ENCODE measurements at places on chromosomes 1 and 21.

DNA sequence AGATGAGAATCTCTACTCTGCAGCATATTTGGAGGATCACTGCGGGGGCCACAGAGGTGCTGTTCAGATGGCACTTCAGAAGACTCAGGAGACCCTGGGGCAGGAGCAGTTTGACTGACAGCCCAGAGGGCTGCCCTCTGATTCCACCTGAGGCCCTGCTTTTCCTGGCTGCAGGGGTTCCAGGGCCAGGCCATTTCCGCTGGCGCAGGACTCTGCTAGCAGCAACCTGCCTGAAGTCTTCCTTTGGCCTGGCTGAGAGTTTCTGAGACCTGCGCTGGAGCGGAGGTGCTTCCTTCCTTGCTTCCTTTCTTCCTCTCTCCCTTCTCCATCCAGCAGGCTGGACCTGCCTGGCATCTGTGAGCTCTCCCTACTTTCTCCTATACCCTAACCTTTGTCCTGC is 11.8 kb downstream of the PCSK9 start:
- DNase-seq, result no peak

DNA sequence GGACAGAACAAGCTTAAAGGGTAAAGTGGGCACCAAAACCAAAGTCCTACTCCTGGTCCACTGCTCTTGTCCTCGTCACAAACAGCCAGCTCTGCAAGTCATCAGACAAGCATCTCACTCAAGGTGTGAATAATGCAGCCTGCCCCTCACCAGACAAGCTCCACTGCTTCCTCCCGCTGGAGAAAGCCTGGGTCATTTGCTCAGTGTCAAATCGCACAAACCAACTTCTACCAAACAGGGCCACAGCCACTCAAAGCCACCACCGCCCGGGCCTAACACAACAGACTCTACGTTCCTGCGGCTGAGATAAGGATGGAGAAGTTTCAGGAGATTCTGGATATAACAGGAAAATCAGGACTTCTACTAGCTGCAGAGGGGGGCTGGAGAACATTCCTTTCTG is 3.3 kb downstream of the SSBP3 start:
- no peak for DNase-seq

- DNase-seq, result no peak
These were observed 189.8 kb downstream of the DNAH14 start for GRCh38 chr1:225119307-225119706.

GRCh38 chr1:234782791-234783190 is 172.8 kb upstream of the IRF2BP2 start:
- DNase-seq, result no peak

DNA sequence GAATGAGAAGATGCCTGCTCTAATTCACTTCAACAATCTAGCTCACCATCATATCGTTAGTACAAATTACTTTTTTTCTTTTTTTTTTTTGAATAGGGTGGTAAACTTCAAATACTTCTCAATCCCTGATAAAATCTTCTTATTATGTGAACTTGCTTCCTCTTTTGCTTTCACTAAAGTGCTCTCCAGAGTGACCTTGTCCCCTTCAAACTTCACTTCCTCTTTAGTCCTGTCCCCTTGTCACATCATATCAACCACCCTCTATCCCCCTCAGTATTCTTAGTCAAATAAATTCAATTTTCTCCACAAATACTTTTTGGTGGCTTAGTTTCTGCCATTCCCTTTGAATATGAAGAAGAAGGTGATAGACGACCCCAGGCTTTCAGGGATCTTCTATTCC is 124.9 kb upstream of the PLXNA2 start:
- DNase-seq, result no peak

DNA sequence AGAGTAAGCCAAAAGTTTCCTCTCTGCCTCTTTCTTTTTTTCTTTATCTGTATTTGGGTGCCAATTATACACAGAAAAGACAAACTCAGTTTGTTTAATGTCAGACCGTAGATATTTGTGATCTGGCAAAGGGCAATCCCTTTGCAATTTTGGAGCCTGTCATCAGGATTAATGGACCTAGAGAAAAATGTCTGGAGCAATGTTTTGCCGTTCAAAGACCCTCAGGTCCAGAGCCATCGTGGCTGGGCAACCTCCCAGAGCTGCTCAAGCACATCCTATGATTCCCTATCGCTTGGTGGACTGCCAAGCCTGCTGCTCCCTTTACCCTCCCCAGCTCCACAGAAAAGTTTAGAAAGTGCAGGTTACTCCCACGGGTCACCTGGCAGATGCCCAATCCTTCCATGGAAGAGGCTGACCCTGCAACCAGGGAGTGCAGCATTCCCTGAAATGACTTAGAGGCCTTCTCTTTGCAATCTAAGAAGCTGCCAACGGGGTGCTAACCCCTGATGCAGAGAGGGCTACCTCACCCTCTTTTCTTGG is 112.5 kb upstream of the NGF start:
- no peak for DNase-seq

DNA sequence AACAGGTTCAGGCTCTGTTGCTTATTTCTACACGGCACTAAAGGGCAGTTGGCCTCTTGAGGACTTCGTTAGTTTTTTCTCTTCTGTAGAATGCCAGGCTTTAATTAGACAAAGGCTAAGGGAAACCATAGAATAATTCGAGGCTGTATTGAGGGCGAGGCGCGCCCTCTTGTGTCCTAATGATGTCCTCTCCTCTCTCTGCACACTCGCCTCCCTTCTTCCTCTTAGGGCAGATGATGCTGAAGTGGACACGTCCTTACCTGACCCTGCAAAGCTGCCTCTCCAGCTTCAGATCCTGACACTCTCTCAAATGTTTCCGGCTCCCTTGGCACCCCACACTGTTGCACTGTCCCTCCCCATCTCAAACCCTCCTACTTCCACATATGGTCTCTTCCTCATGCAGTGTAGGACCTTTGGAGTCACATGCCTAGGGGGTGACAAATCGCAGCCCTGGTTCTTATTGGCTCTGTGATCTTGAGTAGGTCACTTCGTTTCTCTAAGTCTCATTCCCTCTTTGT is 1.9 kb upstream of the ZSCAN20 start:
- DNase-seq, result no peak

GRCh38 chr1:176315519-176316220 is 108.6 kb upstream of the COP1 start:
- DNase-seq, result no peak

DNA sequence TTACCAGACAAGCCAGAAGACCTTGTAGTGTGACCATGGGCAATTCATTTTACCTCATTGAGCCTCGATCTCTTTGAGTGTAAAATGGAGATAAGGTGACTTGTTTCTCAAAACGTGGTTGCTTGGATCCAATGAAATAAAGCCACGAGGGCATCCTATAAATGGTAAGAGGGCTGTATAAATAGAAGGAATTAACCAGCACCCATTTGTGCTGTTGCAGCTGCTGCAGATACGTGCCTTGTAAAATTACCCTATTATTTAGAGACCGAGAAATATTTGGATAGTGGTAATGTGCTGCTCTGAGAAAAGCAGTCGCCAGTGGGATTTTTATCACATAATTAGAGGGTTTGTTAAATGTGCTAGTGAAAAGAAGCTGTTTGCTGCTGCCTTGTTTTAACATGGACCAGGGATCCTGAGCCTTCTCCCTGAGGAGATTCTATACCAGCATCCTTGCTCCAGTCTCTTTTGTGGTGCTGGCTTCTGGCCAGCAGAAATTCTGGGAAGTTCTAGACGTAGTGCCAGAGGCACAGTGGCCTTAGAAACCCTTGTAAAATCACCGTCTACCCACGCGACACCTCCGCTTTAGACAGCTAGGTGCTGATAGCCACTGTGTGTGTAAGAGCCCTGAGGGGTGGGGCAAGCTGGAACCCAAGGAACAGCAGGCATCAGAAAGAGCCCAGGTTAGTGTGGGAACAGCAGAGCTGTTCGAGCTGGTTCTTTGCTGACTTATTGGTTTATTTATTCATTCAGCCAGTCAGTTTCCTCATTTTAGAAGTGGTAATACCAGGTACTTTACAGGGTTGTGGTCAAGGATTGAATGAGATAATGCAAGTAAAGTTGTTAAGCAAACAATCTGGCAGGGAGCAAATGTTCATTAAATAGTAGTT is 137.5 kb downstream of the NOS1AP start:
- no peak for DNase-seq
